ENCODE measurements at places on chromosomes 11 and 22.

- peak; percentile 31 for DNase-seq
Measured at GRCh38 chr11:5891216-5891800, 1.7 kb upstream of the OR52E5 start.

- no peak for DNase-seq
Measured at GRCh38 chr11:69551963-69552362, 70.5 kb downstream of the LINC01488 start.

- DNase-seq = no peak
Measured at GRCh38 chr11:76321820-76322524, 59.0 kb downstream of the THAP12 start.

DNA sequence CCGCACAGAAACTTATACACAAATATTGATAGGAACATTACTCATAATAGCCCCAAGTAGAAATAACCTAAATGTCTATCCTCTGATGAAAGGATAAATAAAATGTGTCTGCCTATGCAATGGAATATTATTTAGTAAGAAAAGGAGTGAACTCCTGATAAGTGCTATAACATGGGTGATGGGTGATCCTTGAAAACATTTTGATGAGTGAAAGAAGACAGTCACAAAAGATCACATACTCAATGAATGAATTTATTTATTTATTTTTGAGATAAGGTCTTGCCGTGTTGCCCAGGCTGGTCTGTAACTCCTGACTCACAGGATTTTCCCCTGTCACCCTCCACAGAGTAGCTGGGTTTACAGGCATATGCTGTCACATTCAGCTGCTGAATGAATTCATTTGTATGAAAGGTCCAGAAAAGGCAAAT lies 17.3 kb downstream of the RNF121 start:
- peak; percentile 34 for DNase-seq

DNA sequence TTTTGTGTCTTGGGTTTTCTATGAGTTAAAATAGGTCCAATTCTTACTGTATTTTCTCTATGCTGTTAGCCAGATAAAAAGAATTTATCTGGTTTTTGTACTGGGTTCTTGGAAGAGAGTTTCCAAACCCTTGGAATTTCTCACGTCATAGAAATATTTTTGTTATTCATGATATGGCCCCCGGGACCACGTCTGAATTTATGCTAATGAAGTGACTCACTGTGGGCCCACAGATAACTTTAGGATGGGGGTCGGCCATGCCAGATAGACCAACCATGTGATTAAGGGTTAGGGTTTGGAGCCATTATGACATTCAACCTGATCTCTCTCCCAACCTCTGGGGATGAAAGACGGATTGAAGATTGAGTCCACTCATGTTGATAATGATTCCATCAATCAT lies 35.6 kb upstream of the DDI1 start:
- no peak for DNase-seq

GRCh38 chr22:20588843-20589581 lies 81.6 kb downstream of the MED15 start:
- no peak for DNase-seq

- DNase-seq = no peak
Measured at GRCh38 chr11:76579056-76579751, 91.3 kb downstream of the LRRC32 start.

GRCh38 chr22:36936362-36937116 lies 23.1 kb downstream of the CSF2RB start:
- DNase-seq = no peak

Data from ACHN (cell line).